NCI-H510A treated with DMSO at 0.1 percent for 48 hours (cell line): ENCODE measurements at places on chromosomes 7 and 10.

DNA sequence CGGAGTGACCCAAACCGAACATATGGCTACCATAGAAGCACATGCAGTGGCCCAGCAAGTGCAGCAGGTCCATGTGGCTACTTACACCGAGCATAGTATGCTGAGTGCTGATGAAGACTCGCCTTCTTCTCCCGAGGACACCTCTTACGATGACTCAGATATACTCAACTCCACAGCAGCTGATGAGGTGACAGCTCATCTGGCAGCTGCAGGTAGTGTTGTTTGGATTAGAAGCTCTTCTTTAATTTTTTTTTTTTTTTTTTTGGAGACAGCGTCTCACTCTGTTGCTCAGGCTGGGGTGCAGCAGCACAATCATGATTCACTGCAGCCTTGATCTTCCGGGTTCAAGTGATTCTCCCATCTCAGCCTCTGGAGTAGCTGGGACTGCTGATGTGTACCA lies 45.8 kb downstream of the NRF1 start:
- DNase-seq, result no peak

DNA sequence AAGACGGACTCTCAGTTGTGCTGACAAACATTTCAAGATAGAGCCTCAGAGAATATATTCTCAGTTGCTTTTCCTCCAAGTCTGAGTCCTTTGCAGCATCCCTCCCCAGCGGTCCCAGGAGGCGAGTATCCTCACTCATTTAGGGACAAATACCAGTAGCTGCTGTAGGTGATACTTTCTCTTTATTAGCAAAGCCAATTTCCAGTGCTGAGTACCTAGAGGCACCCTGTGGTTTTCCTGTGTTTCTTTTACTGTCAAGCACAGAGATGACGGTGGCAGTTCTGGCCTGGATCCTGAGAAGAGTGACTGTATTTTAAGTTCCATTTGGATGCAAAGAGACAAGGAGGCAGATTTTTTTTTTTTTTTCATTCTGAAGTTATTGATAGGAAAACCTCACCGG lies 1058.4 kb downstream of the SORCS3 start:
- DNase-seq, result no peak

GRCh38 chr10:115046686-115047236 lies 46.4 kb upstream of the ATRNL1 start:
- DNase-seq, result no peak

GRCh38 chr10:130140425-130140824 lies 4.2 kb downstream of the GLRX3 start:
- no peak for DNase-seq

GRCh38 chr7:66344166-66344565 lies 139.0 kb downstream of the TPST1 start:
- DNase-seq, result no peak

- DNase-seq, result no peak
Observed at GRCh38 chr7:134520130-134520529, 7.2 kb upstream of the AKR1B10 start.

- DNase-seq, result no peak
Observed at GRCh38 chr10:118838364-118838763, 83.6 kb upstream of the CACUL1 start.

GRCh38 chr7:44278451-44279161 lies 46.8 kb downstream of the CAMK2B start:
- no peak for DNase-seq

GRCh38 chr10:47224546-47225218 lies 75.3 kb upstream of the GDF10 start:
- DNase-seq, result no peak

DNA sequence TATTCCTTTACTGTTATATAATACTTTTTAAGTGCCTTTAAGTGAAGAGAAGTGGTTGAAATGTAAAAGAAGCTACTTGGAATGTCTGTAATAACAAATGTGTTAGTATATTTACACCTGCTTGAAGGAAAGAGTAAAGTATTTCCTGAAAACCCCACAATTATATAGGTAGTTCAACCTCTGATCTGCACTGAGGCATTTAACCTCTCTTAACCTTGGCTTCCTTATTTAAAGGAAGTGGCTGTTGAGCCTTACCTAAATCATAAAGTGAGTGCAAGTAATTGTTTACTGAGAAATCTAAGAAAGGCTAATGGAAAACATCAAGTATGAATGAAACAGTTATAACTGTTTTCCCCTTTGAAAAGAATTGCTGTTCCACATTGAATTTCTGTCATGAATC lies 294.5 kb downstream of the ADK start:
- no peak for DNase-seq

DNA sequence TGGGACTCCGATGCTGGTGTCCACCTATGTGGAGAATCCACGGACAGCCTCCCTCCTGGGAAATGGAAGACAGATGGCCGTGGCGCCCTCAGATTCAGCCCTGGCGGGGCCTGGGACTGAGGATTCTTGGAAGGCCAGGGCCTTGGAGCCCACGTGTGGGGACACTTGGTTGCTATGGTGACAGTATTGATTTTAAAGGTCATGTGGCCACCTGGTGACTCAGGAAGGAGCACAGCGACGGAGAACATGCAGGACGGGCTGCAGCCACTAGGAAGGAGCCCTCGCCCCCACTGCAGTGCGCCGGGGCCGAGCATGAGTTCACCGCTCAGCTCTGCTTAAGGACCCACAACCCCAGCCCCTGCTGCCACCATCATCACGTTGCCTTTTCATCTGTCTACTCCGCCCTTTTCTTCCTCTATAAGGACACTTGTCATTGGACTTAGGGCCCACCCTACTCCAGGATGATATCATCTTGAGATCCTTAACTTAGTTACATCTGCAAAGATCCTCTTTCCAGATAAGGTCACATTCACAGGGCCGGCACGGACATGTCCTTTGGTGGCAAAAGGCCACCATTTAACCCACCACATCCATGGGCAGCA lies 3.7 kb upstream of the STK32C start:
- DNase-seq, result peak; percentile 60

- DNase-seq, result no peak
Observed at GRCh38 chr7:36855330-36855729, 131.0 kb upstream of the AOAH start.

GRCh38 chr7:117008886-117009531 lies 55.7 kb downstream of the ST7 start:
- no peak for DNase-seq

DNA sequence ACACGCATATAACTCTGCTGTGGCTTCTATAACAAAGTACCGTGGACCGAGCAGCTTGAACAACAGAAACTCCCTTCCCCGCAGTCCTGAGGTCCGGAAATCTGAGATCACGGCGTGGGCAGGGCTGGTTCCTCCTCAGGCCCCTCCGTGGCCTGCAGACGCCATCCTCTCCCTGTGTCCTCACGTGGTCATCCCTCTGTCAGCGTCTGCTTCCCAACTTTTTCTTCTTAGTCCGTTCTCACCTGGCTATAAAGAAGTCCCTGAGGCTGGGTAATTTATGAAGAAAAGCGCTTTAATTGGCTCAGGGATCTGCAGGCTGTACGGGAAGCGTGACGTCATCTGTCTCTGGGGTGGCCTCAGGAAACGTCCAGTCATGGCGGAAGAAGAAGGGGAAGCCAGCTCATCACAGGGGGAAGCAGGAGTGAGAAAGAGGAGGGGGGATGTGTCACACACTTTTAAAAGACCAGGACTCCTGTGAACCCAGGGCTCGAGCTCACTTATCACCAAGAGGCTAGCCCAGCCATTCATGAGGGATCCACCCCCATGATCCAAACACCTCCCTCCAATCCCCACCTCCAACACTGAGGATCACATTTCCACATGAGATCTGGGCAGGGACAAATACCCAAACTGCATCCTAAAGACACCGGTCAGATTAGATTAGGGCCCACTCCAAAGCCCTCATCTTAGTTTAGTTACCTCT lies 91.2 kb upstream of the INSIG1 start:
- no peak for DNase-seq

GRCh38 chr7:84181628-84182027 lies 13.0 kb downstream of the SEMA3A start:
- DNase-seq, result no peak

DNA sequence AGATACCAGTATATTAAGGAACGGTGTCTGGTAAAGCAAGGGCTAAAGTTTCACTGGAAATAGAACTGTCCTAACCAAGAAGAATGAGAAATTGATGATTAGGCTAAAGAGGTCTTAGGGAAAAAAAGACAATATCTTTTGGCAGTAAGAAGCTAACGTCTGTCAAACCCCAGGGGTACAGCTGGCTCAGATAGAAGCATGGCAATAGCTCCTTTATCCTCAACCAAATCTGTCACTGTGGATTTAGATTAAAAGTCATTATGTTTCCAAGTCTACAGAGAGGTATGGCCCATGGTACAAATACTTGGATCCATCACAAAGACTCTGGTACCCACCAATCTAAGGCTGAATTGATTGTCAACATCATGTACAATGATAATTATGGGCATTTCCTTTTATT lies 8.6 kb upstream of the SLC16A9 start:
- no peak for DNase-seq
